RWPE2 (cell line): ENCODE measurements at places on chromosomes 3 and 15.

GRCh38 chr3:129506231-129506742 is 22.2 kb upstream of the RHO start:
- no peak for DNase-seq

DNA sequence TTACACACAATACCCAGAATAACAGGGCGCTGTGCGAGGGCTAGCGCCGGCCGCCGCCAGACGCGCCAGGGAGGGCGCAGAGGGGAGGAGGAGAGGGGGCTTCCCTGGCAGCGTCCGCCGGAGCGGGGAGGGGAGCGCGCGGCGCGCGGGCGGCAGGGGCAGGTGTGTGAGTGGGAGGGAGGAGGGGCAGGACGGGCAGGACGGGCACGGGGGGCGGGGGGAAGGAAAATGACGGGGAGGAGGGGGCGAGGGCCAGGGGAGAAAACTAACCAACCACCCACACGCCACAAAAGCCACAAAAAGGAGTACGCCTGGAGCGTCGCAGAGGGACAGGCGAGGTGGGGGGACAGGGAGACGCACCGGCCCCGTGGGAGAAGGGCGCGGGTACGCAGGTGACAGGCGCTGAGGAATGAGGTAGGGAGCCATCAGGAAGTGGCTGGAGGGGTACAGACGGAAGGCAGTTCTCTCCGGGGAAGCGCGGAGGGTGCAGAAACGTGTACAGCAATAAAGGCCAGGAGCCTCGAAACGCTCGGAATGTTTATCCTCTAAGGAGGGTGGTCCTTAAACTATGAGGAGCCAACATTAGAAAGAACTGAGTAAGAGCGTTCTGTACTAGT is 610 bp upstream of the SATB1 start:
- peak; percentile 34 for DNase-seq

DNA sequence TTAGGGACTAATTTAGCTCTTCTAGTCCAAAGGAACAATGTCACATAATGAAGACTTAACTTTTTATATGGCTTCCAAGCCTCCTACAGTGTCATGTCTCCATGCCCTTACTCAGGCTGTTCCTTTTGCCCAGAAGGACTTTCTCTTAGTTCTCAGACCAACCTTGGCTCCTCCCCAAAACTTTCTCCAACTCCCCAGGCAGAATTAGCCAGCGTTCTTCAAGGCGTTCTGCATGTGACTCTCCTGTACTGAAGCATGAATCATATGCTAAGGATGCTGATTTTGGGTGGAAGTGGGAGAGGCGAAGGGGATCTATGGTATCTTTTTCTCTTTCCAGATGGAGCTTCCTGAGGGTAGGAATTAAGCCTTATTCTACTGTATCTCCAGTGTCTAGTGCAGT is 335.1 kb upstream of the ICE2 start:
- no peak for DNase-seq

GRCh38 chr3:138180375-138181029 is 5.8 kb upstream of the DBR1 start:
- DNase-seq, result no peak

- peak; percentile 82 for DNase-seq
These were observed 152.3 kb downstream of the IGF1R start for GRCh38 chr15:98800437-98801233.

- DNase-seq, result no peak
These were observed 136.6 kb upstream of the SETMAR start for GRCh38 chr3:4166540-4166939.

GRCh38 chr3:58336135-58336882 is 3.6 kb downstream of the PXK start:
- DNase-seq, result no peak

DNA sequence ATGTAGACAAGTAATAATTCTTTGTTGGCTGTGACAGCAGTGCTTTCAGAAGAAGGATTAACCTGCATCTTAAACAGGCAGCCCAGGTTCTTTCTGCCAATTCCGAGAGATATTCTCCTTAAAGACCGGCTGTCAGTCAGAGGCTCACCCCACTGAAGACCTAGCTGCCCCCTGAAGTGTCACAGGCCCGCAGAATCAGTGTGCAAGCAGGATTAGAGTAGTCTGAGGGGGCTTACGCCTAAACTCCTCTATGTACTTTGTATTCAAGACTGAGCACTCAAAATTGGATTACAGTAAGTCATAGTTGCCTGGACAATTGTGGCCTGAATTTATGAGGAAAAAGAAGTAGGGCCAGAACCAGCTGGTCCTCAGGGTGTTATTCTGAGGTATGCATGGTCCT is 342.9 kb downstream of the CLSTN2 start:
- DNase-seq, result no peak

DNA sequence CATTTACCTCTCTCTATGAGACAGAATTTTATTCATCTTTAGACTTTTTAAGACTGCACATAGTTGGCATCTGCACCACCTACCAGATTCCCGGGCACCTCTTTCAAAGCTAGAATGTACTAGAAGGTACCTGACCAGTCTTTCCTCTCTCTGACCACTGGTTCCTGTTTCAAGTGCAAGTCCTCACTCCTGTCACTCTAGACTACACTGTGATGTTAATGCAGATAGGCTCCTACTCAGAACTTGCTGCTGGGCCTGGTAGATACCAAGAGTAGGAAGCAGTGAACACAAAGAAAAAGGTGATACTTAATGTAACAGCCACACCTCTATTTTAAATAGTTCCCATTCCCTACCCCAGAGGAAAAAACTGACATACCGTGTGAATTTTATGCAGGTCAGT is 8.1 kb upstream of the TCAIM start:
- DNase-seq, result no peak

DNA sequence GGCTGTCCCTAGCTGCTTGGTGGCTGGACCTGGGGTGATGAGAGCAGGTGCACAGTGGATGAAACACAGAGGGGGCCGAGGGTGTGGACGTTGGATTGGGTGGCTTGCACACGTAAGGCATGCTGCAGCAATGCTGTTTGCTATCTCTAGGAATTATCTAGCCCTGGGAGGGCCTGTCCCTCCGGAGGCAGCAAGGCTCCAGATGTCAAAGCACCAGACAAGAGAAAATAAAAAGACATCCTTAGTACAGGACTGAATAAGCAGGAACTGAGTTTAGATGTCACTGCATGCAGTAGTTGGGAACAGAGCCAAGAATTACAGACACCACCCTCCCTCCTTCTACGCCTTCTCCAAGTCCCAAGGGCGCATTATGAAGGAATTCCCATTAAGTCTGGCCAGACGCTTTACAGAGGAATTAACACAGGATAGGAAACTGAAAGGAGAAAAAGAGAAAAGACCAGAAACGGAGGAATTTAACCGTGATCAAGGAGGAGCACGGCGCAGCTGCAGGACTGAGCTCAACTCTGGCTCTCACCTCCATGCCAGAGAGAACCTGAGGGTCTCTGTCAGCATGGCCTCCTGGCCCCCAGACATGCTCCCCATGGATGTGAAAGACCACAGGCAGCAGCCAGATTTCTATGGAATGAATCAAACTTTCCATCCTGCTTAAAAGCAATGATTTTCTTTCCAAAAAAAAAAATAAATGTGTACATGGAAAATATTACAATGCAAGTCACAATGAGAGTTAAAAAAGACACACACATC is 13.8 kb downstream of the ATP10A start:
- no peak for DNase-seq
